ENCODE measurements at places on chromosomes 11 and 22. TPM values are rescaled to one million over a fixed set of nuclear protein-coding genes. Genes with fewer than 3 reads are reported as not detected.
A peak's percentile ranks its signal among the peaks of the same experiment; 100 is the strongest.

C1QTNF6 gene
- total RNA-seq = 25.7 TPM

RNF26 gene
- total RNA-seq = 21.1 TPM

C11orf52 gene
- total RNA-seq = not detected

SLC22A9 gene
- total RNA-seq = not detected

STX3 gene
- 11.2 TPM for total RNA-seq

PRR33 gene
- total RNA-seq = not detected

OR2AG1 gene
- not detected for total RNA-seq

SLC17A6 gene
- not detected for total RNA-seq

- H3K4me1 ChIP-seq = no peaks in the 10 kb centered on the region
- no peak overlapping the region for H3K4me3 ChIP-seq
- no peaks in the 10 kb centered on the region for H3K36me3 ChIP-seq
- H3K27ac ChIP-seq = no peak overlapping the region
- DNase-seq = no peak
Measured at GRCh38 chr22:24186892-24187670, 5.8 kb downstream of the SUSD2 start.

- peaks cover 16% of the 10 kb centered on the region for H3K27me3 ChIP-seq
- no peaks in the 10 kb centered on the region for H3K4me1 ChIP-seq
- H3K36me3 ChIP-seq = no peaks in the 10 kb centered on the region
- DNase-seq = no peak
Measured at GRCh38 chr11:120064341-120064740, 73.6 kb downstream of the TRIM29 start.

GRCh38 chr11:110896358-110896757 lies 184.1 kb upstream of the ARHGAP20 start:
- H3K36me3 ChIP-seq = no peaks in the 10 kb centered on the region
- DNase-seq = no peak
- no peak overlapping the region for H3K4me3 ChIP-seq
- no peak overlapping the region for H3K27ac ChIP-seq
- H3K4me1 ChIP-seq = no peaks in the 10 kb centered on the region

- H3K36me3 ChIP-seq = no peaks in the 10 kb centered on the region
- H3K4me3 ChIP-seq = no peak overlapping the region
- peaks cover 45% of the 10 kb centered on the region for H3K27me3 ChIP-seq
Measured at GRCh38 chr11:8083871-8084281, 2.9 kb downstream of the TUB start.

DNA sequence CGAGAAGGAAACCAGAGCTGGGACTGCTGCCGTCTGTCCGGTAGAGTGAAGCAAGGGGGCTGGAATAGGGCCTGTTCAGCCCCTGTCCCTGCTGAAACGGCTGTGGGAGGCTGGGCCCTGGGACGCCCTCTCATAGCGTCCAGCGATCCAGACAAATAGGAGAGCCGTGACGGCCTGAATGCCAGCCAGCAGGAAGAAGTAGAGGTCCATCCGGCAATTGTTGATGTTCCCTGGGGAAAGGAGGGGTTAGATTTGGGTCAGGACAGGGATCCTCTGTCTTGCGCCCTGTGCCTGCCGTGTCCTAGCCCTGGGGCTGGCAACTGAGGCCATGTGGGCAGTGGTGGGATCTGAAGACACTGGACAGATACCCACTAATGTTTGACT lies 12.9 kb downstream of the TMEM132A start:
- H3K4me1 ChIP-seq = no peaks in the 10 kb centered on the region
- no peaks in the 10 kb centered on the region for H3K27me3 ChIP-seq
- H3K27ac ChIP-seq = no peak overlapping the region
- H3K36me3 ChIP-seq = no peaks in the 10 kb centered on the region

GRCh38 chr11:36121054-36121453 lies 168.2 kb downstream of the COMMD9 start:
- H3K4me3 ChIP-seq = no peak overlapping the region
- no peak overlapping the region for H3K27ac ChIP-seq
- no peaks in the 10 kb centered on the region for H3K4me1 ChIP-seq
- no peak for DNase-seq
- no peaks in the 10 kb centered on the region for H3K36me3 ChIP-seq
- H3K27me3 ChIP-seq = peaks cover 16% of the 10 kb centered on the region

- H3K27me3 ChIP-seq = no peaks in the 10 kb centered on the region
- DNase-seq = no peak
- H3K4me3 ChIP-seq = no peak overlapping the region
- no peaks in the 10 kb centered on the region for H3K4me1 ChIP-seq
- H3K36me3 ChIP-seq = no peaks in the 10 kb centered on the region
Measured at GRCh38 chr11:115179636-115180035, 324.6 kb downstream of the CADM1 start.

GRCh38 chr11:85137597-85137996 lies 489.5 kb downstream of the DLG2 start:
- H3K4me1 ChIP-seq = no peaks in the 10 kb centered on the region
- H3K4me3 ChIP-seq = no peak overlapping the region
- H3K27me3 ChIP-seq = no peaks in the 10 kb centered on the region

DNA sequence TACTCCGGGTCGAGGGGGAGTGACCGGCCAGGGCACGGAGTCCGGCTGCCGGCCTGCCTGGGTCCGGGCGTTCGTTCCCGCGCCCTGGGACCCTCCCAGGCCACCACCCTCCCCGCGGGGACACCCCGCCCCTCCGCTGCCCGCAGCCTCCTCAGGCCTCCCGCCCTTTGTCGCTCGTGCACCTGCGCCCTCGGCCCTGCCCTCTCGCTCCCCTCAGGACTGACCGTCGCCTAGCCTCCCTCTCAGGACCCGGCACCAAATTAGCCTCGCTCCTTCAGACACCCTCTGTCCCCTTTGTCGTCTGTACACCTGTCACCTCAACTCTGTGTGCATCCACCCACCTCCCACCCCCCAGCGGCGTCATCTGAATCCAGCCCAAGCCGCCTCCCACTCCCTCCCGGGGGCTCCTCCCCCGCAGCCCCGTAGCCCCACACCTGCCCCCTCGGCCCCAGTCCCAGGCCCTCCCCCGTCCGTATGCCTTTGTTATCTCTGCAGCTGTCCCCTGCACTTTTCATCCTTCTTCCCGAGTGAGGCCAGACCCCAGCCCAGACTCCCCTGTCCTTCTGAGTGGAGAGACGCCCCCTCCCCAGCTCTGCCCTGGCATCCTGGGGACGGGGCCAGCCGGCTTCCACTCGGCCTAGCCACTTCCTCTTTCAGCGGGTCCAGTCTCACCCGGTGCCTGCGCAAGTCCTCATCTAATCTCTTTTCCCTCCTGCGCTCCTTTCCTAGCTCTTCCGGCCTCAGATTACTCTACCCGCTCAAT lies 643 bp downstream of the TIGD3 start:
- H3K4me3 ChIP-seq = peak overlapping the region; percentile 94
- peaks cover 15% of the 10 kb centered on the region for H3K4me1 ChIP-seq
- no peaks in the 10 kb centered on the region for H3K36me3 ChIP-seq
- H3K27me3 ChIP-seq = no peaks in the 10 kb centered on the region
- H3K27ac ChIP-seq = peak overlapping the region; percentile 88

GRCh38 chr22:25829808-25830777 lies 88.1 kb downstream of the MYO18B start:
- H3K4me1 ChIP-seq = no peaks in the 10 kb centered on the region
- H3K4me3 ChIP-seq = no peak overlapping the region
- H3K36me3 ChIP-seq = no peaks in the 10 kb centered on the region
- H3K27me3 ChIP-seq = peaks cover under 1% of the 10 kb centered on the region

DNA sequence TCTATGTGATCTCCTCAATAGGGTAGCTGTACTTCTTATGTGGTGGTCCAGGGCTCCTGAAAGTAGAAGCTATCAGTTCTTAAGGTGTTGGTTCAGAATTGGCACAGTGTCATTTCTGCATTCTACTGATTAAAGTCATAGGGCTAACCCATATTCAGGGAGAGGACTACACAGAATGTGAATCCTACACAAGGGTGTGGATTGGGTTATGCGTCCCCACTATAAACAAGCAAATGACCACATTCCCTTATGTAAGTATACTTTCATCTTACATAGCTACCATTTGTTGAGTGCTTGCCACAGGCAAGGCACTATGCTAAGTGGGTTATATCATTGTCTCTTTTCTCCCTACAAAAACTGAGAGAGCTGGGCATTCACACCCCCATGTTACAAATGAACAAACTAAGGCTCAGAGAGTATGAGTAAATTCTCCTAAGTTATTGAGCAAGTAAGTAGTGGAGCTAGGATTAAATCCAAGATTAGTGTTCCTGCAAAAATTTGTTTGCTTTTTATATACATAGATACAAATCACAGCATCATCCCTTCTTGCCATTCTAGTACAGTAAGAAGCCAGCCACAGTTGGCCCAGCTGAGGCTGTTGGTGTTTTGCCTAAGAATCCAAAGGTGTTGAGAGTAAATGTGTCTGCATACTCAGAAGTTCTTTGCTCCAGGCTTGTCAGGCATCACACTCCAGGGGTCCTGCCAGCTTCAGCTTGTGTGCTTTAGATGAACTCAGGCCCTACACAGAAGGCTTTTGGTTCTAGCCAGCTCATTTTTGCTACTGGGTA lies 157.8 kb downstream of the KIF18A start:
- H3K4me3 ChIP-seq = no peak overlapping the region
- H3K36me3 ChIP-seq = no peaks in the 10 kb centered on the region
- DNase-seq = no peak

DNA sequence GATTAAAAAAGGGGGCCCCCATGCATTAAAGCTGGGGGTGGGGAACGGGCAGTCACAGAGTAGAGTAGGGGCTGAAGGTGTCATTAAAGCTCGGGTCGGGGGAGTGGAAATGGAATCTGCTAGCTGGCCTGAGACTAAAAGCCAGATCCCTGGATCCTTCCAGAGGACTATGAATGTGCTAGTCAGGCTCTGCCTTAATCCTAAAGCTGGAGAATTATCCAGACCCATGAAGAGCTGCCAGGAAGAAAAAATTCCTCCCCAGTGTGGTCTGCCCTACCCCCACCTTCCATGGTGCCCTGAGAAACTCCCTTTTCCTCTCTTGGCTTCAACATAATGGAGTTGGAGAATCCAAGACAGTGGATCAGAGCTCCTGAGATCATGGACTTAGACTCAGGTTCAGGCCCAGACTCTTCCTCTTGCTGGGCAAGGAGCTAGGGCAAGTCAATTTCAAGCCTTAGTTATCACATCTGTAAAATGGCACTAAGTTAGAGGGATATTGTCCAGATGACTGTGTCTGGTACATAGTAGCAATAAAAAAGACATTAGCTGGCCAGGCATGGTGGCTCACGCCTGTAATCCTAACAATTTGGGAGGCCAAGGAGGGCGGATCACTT lies 24.0 kb upstream of the SMTN start:
- H3K4me1 ChIP-seq = no peaks in the 10 kb centered on the region
- H3K27me3 ChIP-seq = no peaks in the 10 kb centered on the region
- peak overlapping the region; percentile 53 for H3K27ac ChIP-seq
- H3K36me3 ChIP-seq = no peaks in the 10 kb centered on the region
- DNase-seq = no peak

GRCh38 chr11:17012712-17013547 lies 1.3 kb downstream of the PLEKHA7 start:
- H3K27ac ChIP-seq = no peak overlapping the region
- no peak overlapping the region for H3K4me3 ChIP-seq
- H3K27me3 ChIP-seq = peaks cover 13% of the 10 kb centered on the region
- H3K36me3 ChIP-seq = no peaks in the 10 kb centered on the region
- peaks cover 6% of the 10 kb centered on the region for H3K4me1 ChIP-seq

- H3K4me3 ChIP-seq = no peak overlapping the region
- DNase-seq = peak; percentile 58
- no peaks in the 10 kb centered on the region for H3K36me3 ChIP-seq
- no peak overlapping the region for H3K27ac ChIP-seq
Measured at GRCh38 chr11:113289431-113290187, 24.8 kb upstream of the TTC12 start.

GRCh38 chr11:92977401-92977800 lies 8.0 kb downstream of the MTNR1B start:
- H3K4me3 ChIP-seq = no peak overlapping the region
- H3K27me3 ChIP-seq = peaks cover 6% of the 10 kb centered on the region
- no peaks in the 10 kb centered on the region for H3K36me3 ChIP-seq

GRCh38 chr11:62353841-62354240 lies 16.6 kb downstream of the ASRGL1 start:
- no peak overlapping the region for H3K4me3 ChIP-seq
- no peaks in the 10 kb centered on the region for H3K36me3 ChIP-seq
- no peaks in the 10 kb centered on the region for H3K27me3 ChIP-seq
- no peak for DNase-seq
- H3K4me1 ChIP-seq = no peaks in the 10 kb centered on the region
- no peak overlapping the region for H3K27ac ChIP-seq

- H3K4me3 ChIP-seq = no peak overlapping the region
- no peaks in the 10 kb centered on the region for H3K36me3 ChIP-seq
- no peaks in the 10 kb centered on the region for H3K4me1 ChIP-seq
- DNase-seq = no peak
- H3K27me3 ChIP-seq = peaks cover 60% of the 10 kb centered on the region
- H3K27ac ChIP-seq = no peak overlapping the region
Measured at GRCh38 chr11:17649696-17650095, 69.7 kb upstream of the MYOD1 start.

DNA sequence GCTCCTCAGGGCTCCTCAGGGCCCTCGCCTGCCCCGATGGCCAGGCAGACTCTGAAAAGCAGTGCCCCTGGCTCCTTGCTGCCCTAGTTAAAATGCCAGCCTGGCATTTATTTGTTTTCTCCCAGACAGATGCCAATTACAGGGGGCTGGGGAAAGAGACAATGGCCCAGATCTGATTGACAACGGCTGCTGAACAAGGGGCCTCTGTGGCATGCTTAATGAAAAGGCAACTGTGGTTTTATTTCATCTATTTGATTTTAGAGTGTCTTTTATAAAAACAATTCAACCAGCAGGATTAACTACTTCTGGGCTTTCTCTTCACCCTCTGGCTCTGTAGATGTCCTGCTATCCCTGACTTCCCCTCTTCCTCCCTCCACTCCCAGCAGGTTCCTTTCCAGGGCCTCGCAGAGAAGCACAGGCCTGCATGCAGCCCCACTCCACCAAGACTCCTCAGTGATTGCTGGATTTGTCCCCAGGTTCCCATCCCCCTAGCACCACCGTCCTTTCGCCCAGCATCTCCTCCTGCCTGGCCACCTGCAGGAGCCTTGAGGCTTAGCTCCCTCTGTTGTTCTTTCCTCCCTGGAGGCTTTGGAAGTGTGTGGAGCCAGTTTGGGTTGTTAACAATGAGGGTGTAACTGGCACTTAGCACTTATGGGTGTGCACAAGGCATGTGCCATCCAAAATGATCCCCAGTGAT lies 171.1 kb downstream of the TENM4 start:
- H3K36me3 ChIP-seq = no peaks in the 10 kb centered on the region
- no peak overlapping the region for H3K27ac ChIP-seq
- no peaks in the 10 kb centered on the region for H3K27me3 ChIP-seq
- H3K4me3 ChIP-seq = no peak overlapping the region
